AG20443 (cell line): ENCODE measurements at places on chromosomes 5 and 9.

- no peak for DNase-seq
These were observed 55.7 kb upstream of the SAP30L start for GRCh38 chr5:154390096-154390495.

DNA sequence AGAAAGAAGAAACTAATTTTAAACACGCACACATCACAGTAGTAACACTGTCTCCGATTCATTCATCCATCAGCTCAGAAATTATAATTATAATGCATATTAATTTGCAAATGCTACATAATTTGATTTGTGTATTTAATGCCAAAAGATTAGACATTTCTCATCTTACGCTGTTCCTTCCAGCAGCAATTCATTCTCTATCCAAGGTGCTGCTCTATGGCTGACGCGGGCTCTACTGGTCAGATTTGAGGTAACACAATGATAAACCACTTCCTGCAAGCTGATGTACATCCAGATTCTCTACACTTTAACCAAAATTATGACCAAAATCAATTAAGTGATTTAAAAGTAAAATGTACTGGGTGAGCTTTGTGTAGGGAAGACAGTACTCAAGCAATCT is 77.9 kb upstream of the ICE1 start:
- no peak for DNase-seq

DNA sequence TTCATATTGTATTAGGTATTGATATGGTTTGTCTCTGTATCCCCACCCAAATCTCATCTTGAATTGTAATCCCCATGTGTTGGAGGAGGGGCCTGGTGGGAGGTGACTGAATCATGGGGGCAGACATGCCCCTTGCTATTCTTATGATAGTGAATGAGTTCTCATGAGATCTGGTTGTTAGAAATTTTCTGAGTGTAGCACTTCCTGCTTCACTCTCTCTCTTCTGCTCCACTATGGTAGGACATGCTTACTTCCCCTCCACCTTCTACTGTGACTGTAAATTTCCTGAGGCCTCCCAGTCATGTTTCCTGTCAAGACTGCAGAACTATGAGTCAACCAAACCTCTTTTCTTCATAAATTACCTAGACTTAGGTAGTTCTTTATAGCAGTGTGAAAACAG is 187.4 kb upstream of the SLC24A2 start:
- no peak for DNase-seq

- DNase-seq = no peak
These were observed 328.8 kb upstream of the BRINP1 start for GRCh38 chr9:119697996-119698395.

- peak; percentile 43 for DNase-seq
These were observed 62.0 kb upstream of the MEF2C start for GRCh38 chr5:88944751-88945531.

DNA sequence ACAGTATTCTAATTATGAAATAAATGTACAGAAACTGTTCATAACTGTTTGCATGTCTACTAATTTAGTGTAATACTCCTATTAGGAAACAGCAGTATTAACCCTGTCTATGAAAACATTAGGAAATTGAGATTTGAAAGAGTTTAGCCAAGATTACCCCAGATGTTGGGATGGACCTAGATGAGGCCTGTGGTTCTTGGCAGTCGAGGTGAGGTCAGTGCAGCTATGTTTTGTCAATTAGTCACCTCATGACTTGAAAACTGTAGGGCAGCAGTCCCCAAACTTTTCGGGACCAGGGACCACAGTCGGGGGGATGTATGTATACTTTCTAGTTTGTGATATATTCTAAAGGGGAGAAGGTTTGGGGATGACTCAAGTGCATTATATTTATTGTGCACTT is 4.7 kb downstream of the LNPEP start:
- DNase-seq = peak; percentile 42

DNA sequence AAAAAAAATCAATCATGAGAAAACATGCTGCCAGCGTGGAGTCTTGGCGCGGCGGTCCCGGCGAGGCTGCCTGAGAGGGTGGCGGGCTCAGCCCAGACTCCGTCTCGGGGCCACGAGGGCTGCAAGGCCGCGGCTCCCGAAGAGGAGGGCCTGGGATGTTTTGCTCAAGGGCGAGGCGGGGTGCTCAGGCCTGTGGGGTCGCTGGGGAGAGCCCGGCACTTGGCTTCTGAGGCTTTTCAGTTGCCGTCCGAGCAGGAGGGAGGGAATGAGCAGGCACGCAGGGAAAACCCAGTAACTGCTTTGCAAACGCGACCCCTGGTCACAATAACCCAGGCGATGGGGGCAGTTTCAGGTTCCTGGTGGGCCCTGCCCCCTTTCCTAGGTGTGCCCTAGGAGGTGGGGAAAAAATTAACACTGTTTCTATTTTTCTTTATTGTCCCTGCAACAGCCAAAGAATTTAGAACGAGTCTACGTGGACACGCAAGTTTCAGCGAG is 3.2 kb upstream of the IRX2 start:
- DNase-seq = no peak

- DNase-seq = no peak
These were observed 216.9 kb downstream of the TLE4 start for GRCh38 chr9:79788662-79789061.

GRCh38 chr9:131672451-131672850 is 67.4 kb downstream of the RAPGEF1 start:
- DNase-seq = no peak

GRCh38 chr9:116087246-116087645 is 66.3 kb upstream of the PAPPA start:
- DNase-seq = peak; percentile 50

DNA sequence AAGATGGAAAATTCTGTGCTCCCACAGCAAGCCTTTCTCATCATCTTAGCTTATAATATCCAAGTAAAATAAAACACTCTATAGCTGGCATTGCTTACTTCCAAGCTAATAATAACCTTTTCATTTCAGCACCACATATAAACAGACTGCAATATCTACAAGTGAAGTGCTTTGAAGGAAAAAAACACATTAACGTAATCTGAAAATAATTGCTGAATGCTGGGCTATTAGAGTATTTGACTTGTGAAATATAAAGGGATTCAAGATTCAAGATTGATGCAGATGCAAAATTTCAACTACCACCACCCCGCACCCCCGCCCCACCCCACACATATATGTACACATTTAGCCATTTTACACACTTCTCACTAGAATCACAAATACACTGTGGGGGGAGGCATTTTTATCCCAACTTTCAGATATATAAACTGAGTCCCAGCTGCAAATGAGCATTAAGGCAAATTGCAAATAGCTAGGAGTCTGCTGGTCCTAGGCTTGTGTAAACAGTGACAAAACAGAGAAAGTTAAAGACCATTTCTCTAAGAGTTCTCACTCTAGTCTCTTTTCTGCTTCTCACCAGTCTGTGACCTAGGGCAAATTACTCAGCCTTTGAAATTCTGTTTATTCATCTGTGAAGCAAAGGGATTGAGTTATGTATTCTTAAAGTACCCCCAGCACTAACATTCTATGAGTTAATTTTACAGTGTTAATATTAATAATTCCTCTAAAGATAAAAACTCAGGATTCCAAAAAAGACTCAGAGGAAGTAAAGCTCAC is 489.4 kb downstream of the PRELID2 start:
- DNase-seq = no peak

DNA sequence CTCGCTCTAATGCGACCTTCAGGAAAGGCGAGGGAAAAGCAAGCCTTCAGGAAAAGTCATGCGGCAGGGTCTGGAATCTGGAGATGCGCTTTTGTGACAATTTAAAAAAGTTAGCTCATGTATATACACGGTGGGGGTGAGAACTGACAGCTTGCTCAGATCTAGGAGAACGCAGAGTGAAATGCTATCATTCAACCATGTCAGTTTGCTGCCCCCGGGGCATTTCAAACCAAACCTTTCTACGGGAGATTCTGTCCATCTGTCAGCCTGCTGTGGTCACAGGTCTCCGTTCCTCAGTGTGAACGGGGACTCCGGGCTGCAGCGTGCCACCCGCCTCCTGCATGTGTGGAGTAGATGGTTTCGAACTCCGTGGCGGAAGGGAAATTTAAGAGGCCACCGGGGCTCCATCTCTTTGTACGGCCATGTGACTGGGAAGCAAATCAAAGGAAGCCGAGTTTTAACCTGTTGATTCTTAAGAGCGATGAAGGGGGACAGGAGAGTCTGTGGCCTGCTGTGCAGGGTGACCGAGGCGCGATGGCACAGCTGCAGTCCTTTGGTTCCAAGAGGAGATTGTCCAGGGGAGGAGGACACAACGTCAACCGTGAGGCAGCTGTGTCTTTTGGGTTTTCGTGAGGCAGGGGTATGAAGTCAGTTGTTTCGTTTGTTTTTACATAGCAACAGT is 45.9 kb downstream of the OTULIN start:
- no peak for DNase-seq

- peak; percentile 69 for DNase-seq
These were observed 296.7 kb downstream of the ARL15 start for GRCh38 chr5:54013556-54014194.

DNA sequence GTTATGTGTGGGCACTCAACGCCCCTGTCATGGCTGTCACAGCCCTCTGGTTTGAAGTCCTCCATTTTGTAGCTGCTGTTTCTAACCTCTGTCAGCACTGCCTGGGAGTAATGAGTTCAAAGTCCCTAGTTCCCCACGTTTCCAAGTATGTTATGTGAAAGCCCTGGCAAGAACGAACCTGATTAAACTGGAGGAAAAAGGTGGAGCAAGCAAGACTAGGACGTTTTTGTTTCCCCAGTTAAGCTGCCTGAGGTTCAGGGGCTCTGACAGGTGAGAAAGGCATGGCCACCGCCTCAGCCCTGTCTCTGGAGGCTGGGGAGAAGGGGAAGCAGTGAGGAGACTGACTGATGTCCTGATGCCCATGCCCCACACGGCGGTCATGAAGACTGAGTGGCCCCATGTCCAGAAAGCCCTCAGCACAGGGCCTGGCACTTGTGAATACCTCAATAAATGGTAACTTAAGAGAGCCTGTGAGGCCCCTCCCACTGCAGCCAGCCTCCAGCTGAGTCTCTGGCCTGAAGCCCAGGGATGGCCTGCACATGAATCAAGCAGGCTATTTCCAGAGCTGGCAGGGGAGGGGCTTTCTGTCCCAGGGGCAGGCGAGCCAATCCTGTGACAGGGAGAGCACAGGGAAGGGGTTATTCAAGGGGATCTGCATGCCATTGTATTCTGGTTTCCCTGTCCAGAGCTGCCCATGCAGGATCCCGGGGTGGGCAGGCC is 61.8 kb downstream of the PFDN1 start:
- peak; percentile 93 for DNase-seq

DNA sequence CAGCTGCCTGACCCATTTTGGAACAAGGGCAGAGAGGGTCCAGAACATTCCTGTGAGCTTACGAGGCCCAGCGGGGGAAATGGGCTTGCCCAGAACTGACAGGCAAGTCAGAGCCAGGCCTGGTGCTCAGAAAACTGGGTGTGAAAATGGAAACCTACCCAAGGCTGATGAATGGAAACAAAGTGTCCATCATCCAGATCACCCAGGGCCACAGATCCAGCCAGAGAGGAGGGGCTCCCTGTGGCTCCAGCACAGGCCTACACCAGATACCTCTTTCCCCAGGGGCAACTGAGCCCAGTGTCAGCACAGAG is 3.1 kb downstream of the CLTB start:
- peak; percentile 63 for DNase-seq

DNA sequence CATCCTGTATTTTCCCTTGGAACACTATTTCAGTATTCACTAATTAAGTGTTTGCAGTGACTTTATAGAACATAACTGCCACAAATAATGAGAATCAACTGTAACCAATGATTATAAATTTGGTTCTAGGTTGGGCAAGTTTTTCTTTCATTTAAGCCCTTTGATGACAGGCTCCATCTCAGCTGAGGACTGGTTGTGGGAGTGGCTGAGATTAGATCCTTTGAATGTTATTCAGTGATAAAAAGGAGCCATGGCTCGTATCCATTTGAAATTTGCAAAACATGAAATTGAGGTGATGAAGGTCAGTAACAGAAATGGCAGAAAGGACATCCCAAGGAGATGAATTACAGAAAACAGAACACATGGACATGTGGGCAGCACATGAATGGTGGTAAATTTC is 138.1 kb upstream of the PCA3 start:
- DNase-seq = no peak

GRCh38 chr9:16728137-16728508 is 142.3 kb downstream of the BNC2 start:
- no peak for DNase-seq

DNA sequence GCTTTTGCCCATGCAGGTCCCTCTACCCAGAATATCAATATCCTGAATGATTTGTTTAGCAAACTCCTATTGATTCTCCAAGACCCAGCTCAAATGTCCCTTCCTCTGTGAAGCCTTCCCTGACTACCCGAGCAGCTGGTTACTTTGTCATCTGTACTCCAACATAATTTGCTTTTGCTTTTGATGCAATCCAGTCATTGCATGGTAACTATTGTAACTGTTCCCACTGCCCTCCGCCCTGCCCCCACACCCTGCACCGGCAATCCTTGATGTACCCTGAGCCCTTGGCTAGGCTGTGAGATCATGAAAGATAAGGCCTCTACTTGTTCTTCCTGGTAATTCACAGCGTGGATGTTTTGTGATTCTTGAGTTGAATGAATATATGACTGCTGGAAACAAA is 119.9 kb upstream of the BOD1 start:
- DNase-seq = no peak

DNA sequence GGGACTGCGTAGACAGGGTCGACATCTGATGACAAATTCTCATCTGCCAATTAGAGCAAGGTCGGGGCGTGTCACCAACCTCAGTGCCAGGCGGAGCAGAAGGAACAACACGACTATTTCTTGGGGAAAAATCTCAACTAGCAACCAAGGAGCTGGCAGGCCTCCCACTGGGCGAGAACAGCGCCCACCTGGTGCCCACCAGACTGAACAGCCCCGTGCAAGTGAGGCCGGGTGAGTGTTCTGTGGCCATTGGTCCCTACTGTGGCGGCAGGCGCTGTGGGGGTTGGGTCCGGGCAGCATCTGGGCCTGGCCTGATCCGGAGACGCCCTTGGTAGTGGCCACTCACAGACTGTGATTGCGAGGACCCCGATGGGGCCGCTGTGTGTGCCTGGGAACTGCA is 11.5 kb downstream of the NOTCH1 start:
- DNase-seq = no peak

DNA sequence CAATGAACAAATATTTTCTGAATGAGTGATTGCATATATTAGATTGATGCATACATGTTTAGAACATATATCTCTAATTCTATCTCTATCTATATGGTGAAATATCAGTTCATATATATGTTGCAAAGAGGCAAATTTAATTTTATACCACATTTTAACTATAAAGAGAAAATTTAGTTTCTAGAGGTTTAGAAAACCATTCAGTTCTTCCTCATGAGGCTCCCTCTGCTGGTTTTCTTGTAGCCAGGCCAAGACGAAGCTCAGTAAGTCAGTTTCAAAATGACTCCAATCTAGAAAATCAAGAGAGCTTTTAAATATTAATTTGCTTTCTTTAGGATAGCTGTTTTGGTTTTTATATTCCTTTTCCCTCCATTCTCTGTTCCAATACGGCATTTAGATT is 312.1 kb downstream of the TMEM232 start:
- DNase-seq = peak; percentile 10
